Stimulated activated CD4-positive, alpha-beta T cell treated with anti-CD3 and anti-CD28 coated beads, Interleukin-4, amount 100 ng/mL, for 24 hours (primary cell): ENCODE measurements at places on chromosomes 1 and 21.

DNA sequence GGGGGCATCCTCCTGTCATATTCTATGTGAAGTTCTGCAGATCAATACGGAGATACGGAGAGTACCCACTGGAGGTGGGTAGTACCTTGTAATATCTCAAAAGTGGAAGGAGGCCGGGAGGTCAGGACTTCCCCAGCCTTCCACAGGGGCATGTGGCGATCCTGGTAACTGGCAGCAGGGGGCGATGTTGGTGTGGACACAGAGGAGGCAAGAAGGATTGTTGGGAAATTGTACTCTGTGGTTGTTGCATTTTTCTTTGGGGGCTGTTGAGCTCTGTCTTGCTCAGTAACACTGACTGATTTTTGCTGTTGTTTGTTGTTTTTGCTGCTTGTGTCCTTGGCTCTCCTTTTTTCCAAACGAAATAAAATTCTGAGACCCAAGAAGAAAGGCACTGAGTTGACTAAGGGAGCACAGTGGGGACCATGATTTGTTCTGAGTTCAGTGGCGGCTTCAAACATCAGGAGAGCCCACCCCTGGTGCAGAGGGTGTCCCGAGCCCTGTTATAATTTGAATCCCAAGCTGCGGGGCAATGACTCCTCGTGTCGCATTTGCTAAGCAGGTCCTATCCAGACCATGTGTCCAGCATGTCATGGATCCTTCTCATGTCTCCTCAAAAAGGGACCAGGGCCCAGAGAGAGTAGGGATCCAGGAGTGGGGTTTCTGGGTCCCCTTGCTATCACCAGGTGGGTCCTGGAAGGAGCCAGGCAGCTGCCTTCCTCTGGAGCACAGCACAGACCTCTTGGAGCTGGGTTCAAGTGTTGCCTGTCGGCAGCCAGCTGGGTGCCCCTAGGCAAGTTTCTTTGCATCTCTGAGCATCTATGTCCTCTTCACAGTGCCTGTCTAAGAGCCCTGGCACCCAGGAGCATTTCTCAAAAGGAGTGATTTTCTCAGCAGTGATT lies 22.8 kb downstream of the LHX4 start:
- peak; percentile 74 for DNase-seq

DNA sequence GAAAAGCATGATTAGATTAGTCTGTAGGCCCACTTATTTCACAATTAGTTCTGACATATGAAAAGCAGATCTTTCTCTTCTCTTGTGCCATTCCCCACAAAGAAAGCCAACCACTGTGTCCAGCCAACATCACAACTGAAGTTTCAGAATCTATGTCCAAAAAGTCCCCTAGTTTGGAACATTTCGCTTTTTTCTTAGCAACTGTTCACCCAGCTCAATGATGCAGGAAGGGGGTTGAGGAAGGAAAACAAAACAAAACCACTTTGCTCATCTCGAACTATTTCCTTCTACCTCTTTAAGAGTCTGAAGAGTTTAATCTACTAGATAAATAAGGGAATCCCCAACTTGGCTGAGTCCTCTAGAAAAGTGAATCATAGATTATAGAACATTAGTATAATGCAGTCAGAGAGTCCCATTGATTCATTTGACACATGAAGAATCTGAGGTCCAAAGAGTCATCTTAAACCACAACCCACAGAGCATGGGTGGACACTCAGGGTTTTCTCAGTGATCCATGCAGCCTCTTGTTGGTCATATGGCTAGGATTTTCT lies 159.3 kb upstream of the SGIP1 start:
- peak; percentile 63 for DNase-seq

GRCh38 chr1:103265551-103265950 lies 157.2 kb upstream of the COL11A1 start:
- DNase-seq = no peak

GRCh38 chr1:156417401-156418020 lies 48.5 kb downstream of the RHBG start:
- no peak for DNase-seq

DNA sequence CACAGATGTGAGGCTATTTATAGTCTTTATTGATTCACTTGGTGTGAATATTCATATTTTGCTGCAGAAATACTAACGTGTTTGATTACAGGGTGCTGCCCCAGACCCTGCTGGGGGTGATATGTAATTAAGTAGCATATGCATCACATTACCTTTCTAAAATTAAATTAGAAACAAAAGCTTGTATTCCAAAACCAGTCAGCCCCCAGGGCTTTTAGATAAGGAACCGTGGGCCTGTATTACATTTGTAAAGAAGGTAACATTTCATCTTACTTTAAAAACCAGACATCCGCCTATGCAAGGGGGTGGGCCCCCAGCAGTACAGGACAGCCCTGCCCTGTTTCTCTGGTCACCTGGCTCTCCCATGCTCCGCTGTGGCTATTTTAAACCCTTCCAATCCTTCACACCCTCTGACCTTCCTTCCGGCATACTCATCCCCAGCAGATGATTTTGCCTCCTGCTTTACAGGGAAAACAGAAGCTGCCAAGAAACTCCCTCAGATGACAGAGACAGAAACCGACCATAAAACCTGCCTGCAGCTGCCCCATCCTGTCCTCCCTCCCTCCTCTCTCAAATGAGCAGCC lies 22.0 kb upstream of the KCNC4 start:
- DNase-seq = no peak

- no peak for DNase-seq
Observed at GRCh38 chr1:97632075-97632474, 288.8 kb downstream of the DPYD start.
